Stimulated activated memory B cell treated with anti-CD40 and anti-IgM and Interleukin-4, amounts not matched to agents 10 μg/mL and 1 μg/mL and 100 μg/mL, for 72 hours (primary cell): ENCODE measurements at places on chromosomes 3 and 15.
A peak's percentile ranks its signal among the peaks of the same experiment; 100 is the strongest.

DNA sequence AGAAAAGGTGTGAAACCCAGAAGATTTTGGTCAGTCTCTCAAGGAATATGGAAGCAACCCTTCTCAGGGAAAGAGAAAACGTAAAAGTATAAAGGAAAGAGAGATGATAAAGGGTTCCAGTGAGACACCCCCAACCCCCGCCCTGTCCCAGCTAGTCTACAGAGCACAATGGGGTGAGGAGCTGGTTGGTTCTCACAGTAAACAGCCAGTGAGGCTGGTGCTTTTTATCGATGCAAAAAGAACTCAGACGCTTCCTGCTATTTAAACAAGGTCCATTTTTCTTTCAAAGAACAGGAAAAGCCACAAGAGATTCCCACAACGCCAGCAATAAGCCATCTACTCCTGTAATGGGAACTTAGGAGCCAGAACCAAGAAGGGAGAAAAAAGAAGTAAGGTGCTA is 65.9 kb downstream of the CHAC1 start:
- no peak for ATAC-seq

DNA sequence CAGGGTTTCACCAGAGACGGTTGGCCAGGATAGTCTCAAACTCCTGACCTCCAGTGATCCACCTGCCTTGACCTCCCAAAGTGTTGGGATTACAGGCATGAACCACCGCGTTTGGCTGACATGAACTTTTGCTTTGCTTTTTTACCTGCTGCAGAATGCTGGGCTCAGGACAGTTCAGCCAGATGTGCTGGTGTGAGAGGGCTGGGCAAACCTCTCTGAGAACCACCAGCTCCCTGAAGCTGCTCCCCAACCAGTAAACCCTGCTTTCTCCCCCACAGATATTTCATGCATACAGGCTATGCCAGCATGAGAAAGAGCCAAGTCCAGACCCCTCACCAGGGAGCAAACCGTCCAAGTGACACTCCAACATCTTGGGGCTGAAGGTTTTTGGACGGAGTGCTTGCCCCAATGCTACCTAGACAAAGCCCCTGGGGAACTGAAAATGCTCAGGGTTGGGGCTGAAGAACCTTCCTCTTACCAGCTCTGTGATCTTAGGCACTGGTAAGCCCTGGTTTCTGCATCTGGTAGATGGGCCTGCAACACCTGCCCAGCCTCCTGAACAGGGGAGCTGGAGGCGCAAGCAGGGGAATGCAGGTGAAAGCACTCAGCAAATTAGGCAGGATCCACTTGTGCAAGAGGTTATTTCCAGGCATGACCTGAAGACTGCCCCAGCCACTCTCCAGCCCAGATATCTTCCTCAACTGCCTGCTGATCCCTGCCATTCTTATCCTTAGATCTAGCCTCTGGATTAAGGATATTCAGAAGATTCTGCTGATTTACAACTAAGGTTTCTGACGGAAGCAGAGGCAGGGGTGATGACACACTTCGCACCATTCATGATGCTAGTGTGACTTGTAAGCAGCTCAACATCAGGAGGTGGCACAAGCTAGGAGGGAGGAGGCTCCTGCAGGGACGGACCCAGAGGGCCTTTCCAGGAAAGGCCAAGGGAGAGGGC is 78.8 kb downstream of the TLE3 start:
- ATAC-seq, result no peak

GRCh38 chr3:112582244-112582874 is 20.5 kb downstream of the SLC35A5 start:
- ATAC-seq, result no peak

DNA sequence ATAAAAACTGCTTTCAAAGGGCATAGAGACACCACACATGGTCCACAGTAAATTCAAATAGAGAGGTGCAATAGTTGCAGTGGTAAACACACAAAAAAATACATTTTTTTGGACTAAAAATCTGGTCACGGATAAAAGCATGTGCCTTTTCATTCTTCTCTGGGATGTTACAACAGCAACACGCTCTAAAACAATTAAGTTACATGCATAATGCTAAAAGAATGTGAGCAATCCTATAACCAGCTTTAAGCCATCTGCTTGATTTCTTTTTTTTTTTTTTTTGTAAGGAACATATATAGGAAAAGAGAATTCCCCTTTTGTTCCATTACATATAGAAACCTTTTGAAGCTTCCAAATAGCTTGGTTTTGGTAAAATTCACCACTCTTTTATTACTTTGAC is 20.0 kb downstream of the WNT5A start:
- ATAC-seq, result no peak

DNA sequence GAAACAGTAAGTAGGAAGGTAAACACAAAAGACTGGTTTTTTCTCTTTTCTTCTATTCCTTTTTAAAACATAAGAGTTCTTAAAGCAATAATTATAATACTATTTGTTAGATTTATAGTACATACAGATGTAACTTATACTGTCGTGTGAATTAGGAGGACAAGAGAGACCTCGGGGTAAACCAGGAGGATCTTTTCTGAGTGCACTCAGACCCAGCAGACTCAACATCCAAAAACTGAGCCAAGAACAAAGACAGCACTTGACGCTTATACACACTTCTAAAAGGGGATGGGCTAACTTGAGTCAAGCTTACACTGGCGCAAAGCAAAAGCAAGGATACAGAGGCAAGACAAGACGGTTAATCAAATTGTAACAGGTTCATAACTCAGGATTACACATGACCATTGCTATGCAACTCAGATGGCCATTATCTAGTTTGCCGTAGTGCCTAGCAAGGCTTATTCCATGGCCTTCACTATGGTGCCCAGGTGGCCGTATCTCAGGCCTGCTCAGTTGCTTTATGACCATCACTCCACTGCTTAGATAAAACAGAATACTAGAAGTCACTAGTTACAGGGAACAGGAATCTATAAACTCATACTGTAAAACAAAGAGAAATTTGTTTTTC is 18.6 kb downstream of the MTHFS start:
- ATAC-seq, result no peak

GRCh38 chr15:65085207-65085753 is 8.7 kb downstream of the KBTBD13 start:
- no peak for ATAC-seq

DNA sequence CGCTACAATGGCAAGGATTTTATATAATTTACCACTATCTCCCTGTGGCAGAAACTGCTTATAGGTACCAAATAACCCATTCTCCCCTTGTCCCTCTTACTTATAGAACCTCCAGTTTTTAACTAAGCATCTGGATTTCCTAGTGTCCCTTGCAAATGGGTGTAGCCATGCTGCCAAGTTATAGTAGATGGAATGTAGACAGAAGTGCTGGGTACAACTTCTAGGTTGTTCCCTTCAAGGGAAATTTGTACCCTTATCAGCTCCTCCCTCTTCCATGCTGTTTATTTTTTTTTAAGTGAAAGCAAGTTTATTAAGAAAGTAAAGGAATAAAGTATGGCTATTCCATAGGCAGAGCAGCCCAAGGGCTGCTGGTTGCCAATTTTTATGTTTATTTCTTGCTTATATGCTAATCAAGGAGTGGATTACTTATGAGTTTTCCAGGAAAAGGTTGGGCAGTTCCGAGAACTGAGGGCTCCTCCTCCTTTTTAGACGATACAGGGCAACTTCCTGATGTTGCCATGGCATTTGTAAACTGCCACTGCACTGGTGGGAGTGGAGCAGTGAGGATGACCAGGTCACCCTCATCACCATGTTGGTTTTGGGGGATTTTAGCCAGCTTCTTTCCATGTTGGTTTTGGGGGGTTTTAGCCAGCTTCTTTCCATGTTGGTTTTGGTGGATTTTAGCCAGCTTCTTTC is 40.1 kb upstream of the TM4SF19 start:
- ATAC-seq, result no peak

DNA sequence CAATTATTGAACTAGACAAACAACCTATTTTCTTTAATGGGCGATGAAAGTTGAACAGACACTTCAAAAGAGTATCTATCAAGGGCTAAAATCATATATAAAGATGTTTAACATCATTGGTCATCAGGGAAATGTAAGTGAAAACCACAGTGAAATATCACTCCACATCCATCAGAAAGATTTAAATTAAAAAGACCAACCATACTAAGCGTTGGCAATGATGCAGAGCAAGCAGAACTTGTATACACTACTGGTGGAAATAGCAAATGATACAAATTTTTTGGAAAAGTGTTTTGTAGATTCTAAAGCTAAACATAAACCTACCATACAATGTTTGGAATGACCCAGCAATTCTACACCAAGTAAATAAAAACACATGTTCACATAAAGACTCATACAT is 65.9 kb upstream of the THBS1 start:
- ATAC-seq, result no peak

DNA sequence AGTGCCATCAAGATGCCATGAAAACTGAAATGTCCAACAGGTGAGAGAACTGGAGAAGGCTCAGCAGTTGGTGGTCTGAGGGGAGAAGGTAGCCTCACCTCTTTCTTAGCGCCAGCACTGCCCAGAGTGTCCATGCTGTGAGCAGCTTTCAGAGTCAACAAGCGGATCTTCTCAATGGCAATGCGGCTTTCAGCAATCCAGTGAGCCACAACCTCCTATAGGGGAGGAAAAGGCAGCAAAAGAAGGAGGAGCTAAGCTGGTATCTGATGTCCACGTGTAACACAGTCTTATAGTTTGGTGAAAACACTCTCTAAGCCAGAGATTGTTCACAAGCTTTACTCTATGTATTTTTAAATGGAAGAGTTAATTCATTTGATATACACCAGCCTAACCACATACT is 36.1 kb upstream of the ACKR4 start:
- no peak for ATAC-seq

GRCh38 chr15:71232411-71232810 is 117.1 kb downstream of the THSD4 start:
- ATAC-seq, result no peak

- no peak for ATAC-seq
These were observed 8.5 kb upstream of the UBXN7 start for GRCh38 chr3:196440696-196441095.

- no peak for ATAC-seq
These were observed 44.4 kb upstream of the GK5 start for GRCh38 chr3:142269767-142270166.

DNA sequence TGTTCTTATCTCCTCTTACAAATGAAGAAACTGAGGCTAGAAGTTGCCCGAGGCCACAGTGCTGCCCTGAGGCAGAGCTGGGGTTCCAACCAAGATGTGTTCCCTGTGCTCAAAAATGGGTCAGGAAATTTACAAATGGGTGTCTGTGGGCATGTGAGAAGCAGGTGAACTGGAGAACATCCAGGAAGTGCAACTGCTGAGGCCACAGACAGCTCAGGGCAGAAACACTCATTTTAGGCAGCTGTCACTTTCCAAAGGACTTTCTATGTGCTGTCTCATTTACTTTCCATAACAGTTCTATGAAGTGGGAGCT is 47.2 kb upstream of the ATP2B2 start:
- ATAC-seq, result peak; percentile 59

DNA sequence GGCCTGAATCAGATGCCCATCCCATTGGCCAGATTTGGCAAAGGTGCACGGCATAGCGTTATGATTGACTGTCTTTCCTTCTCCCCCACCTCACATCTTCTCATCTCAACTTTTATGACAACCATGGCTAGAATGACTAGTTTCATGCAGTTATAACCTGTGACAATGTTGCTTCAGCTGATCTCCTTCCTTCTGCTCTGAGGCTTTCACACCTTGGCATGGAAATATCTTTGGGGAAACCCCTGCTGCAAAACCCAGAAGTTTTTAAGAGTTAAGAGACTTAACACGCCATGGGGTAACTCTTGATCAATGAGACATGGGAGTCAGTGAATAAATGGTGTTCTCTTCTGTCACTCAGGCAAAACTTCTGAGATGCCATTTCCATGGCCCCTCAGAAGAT is 290.7 kb upstream of the MDFIC2 start:
- ATAC-seq, result peak; percentile 45

DNA sequence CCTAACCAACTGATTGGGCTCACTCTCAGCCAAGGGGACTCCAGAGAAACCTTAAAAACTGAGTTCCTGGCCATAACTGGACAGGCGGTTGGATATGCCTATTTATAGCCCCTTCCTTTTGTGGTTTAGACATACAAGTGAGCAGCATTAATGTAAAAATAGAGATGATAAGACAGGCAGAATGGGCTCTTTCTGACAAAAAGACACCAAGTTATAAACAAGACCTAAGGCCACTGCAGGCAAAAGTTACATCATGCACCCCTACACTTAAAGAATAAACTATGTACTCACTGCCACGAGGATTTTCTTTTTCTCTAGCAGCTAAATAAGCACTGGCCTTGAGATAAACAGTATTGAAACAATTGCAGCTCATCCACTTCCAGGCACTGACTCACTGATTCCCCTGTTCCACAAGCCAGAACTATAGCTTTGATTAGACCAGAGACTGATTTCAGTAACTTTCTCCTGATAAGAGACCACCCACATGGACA is 30.1 kb downstream of the SUCNR1 start:
- ATAC-seq, result no peak

DNA sequence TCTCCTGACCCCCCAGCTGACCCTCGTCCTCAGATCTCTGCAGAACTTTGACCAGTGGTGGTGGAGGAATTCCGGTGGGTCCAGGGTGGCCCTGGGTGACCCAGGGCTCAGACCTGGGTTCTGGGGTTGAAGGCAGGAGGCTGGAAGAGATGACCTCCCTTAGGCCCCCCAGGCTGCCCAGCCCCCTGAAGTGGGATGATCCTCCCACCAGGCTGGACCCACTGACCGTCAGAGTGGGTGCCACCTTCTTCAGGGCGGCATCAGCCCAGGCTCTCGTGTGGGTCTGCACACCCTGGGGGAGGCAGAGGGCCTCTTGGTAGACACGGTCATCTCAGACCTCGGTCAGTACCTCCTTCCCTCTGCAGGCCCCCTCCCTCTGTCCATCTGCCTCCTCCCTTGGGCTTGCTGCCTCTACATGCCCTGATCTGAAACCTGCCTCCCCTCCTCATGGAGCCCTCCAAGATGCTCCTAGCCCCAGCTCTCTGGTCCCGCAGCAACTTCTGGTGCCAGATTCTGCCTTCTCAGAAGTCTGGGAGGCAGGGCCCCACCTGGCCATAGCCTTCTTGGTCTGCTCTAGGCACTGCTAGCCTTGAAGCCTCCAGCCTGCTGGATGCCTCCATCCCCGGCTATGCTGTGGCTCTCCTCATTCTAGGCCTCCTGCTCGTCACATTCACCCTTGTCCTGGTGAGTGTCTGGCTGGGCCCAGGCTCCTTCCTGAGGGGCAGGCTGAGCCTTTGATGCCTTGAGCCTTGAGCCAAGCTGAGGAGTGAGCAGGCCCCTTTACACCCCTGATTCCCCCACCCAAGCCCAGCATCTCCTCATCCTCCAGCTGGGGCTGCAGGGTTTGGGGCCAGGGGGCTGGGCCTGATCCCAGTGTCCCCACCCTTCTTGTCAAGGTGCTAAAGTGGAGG is 49.1 kb upstream of the CSPG4 start:
- ATAC-seq, result no peak

DNA sequence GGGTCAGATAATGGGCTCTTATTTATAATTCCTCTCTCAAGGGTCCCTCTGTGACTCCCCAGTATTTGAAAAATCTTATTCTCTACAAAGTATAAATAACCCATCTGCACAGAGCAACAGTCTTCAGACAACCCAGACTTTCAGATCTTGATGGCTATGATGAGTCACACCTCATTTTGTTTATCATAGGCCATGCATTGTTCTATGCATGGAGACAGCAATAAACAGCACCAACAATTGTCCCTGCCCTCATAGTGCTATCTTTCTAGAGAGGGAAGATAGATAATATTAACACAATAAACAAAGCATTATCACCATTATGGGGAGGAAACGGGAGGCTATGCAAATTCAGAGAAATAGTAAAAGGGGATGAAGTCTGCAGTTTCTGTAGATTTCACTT is 13.4 kb downstream of the FHIT start:
- ATAC-seq, result no peak

GRCh38 chr3:114714957-114715460 is 421.2 kb downstream of the TIGIT start:
- ATAC-seq, result no peak
